ENCODE measurements at places on chromosomes 3 and 15. TPM values are rescaled to one million over a fixed set of nuclear protein-coding genes. Genes with fewer than 3 reads are reported as not detected.

GRCh38 chr3:70899816-70900215 lies 587.4 kb upstream of the MDFIC2 start:
- no peak for DNase-seq

GRCh38 chr3:32467333-32468070 lies 35.1 kb downstream of the CMTM6 start:
- DNase-seq: peak; percentile 79

GRCh38 chr15:59741274-59741906 lies 52.3 kb upstream of the BNIP2 start:
- peak; percentile 57 for DNase-seq

Gene STAB1
- not detected for total RNA-seq

Gene GLDN
- total RNA-seq: not detected

Measured in MCF 10A (cell line).